ENCODE measurements at places on chromosomes 2 and 18.

DNA sequence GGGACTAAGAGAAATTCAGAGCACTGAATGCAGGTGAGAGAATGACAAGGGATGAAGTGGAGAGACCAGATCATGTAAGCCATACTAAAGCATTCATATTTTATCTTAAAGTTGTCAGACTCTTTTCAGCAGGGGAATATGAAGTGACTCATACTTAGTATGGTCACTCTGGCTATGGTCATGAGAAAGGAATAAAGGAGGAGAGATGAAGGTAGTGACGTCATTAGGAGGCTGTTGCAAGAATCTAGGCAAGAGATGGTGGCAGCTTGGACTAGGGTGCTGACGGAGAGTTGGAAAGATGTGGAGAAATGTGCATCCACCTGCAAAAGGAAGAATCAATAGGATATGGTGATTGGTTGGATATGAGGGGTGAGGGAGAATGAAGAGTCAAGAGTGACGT, 203.2 kb upstream of the ACVR2A start:
- no peak for DNase-seq

DNA sequence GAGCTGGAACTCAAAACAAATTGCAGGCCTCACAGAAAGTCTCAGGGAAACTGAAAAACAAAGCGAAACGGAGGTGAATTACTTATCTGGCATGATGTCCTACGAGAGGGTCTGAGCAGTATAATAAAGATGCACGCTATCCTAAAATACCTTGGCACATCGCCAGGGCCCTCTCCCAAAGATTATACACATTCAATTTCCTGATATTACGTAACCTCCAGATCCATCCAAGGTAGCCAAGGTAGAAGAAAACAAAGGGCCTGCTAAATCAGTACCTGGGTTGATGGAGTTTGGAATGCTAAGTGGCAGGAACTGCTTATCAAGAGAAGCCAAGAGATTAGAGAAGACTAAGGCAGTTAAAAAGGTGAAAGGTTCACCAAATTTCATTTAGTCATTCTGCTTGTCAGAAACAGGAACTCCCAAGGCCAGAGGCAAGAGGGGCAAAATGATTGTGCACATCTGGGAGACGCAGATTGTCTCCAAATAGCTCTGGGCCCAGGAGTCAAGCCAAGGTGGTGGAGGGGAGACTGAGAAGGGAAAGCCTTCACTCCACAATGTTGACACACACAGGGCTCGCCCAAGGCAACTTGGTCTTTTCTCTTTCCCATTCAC, 236.8 kb upstream of the ATP5MC3 start:
- no peak for DNase-seq

GRCh38 chr18:44507729-44508325, 172.9 kb upstream of the SETBP1 start:
- DNase-seq: no peak

GRCh38 chr2:38380397-38381130, 3.5 kb upstream of the ATL2 start:
- no peak for DNase-seq

GRCh38 chr2:150674283-150674682, 186.8 kb upstream of the RND3 start:
- no peak for DNase-seq

GRCh38 chr18:27412556-27412955, 227.4 kb upstream of the CHST9 start:
- no peak for DNase-seq

- no peak for DNase-seq
Observed at GRCh38 chr18:24897461-24897860, 437.0 kb downstream of the HRH4 start.

Measured in activated T-helper 1 cell treated with anti-CD3 and anti-CD28 coated beads, Interleukin-2, amount 50 U/mL, for 16 hours (primary cell).